ENCODE measurements at places on chromosomes 4 and X.
A peak's percentile ranks its signal among the peaks of the same experiment; 100 is the strongest.

DNA sequence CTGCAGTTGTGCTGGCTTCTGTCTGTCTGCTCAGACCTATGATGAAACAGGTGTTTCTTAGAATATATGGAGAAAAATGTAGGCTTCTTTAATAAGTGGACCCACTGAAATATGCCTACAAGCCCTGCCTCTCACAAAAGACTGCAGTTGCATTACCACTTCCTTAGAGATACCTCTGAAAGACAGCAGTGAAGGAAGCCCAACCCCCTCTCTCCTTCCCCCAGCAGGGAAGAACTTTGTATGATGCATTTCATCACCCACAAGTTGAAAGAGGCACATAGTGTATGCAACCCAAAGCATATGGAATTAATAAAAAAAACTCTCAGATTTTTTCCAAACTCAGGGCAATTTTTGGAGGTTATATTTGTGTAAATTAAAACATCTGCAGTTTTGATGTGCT is 916.7 kb downstream of the TECRL start:
- DNase-seq: no peak

DNA sequence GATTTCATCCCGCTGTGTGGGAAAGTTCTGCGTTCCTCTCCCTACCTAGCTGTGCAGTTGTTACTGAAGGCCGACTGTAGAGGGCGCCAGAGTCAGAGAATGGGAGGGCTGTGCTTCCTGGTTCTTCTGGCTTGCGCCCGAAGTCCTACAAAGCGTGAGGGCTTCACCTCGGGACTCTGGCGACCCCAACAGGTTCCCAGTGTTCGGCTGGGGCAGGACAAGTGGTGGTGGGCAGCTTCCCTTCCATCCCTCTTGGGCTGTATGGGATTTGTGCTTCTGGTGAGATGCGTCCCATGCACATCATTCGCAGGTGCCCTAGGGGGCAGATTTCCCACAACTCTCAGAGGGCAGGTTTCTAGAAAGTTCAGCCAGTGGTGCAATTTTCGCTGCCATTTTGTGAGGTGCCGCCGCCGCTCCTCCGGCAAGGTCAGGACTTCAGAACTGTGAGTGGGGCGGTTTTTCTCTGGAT is 27.3 kb downstream of the CT45A1 start:
- DNase-seq: peak; percentile 50

DNA sequence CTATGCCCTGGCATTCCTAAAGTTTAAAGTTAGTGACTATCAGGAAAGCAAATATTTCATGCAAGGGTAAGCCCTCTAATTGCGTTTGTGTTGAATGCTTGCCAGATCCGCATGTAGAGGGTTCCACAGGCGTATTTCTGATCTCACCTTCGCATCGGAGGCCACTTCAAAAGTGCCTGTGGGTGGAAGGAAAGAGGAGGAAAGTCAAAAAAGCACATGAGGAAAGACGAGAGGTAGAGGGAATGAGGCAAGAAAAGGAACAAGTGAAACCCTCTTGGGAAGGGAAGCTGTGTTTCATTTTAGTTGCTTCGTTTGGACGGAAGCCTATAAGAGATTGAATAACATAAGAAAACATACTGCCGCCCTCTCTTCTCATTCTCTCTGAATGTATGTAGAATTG is 628.8 kb downstream of the SPRY1 start:
- DNase-seq: no peak

DNA sequence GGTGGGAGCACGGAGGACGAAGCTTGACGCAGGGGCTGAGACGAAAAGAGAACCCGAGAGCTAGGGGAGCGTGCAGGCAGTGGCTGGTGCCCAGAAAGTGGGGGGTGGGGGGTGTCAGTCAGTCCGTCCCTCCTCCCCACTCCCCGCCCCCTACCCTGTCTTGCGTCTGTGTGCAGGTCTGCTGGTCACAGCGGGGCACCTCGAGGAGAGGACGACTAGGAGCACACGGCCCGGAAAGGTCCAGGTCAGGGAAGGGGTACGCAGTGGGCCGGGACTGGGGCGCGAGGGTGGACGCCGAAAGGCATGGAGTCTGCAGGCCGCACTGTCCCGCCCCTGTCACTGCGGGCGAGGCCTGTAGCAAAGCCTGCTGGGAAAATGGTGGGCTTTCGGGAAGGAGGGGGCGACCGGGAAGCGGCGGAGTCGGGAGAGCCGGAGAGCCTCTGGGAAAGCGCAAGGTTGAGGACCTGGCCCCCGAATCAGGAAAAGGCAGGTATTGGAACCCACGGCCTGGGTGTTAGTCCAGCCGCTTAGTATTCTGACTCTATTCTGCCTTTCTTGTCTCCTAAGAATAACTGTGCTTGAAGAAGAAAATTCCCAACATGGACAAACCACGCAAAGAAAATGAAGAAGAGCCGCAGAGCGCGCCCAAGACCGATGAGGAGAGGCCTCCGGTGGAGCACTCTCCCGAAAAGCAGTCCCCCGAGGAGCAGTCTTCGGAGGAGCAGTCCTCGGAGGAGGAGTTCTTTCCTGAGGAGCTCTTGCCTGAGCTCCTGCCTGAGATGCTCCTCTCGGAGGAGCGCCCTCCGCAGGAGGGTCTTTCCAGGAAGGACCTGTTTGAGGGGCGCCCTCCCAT is 769 bp downstream of the TCEAL1 start:
- DNase-seq: peak; percentile 17

- DNase-seq: no peak
Measured at GRCh38 chrX:3584415-3584996, 128.9 kb downstream of the PRKX start.

DNA sequence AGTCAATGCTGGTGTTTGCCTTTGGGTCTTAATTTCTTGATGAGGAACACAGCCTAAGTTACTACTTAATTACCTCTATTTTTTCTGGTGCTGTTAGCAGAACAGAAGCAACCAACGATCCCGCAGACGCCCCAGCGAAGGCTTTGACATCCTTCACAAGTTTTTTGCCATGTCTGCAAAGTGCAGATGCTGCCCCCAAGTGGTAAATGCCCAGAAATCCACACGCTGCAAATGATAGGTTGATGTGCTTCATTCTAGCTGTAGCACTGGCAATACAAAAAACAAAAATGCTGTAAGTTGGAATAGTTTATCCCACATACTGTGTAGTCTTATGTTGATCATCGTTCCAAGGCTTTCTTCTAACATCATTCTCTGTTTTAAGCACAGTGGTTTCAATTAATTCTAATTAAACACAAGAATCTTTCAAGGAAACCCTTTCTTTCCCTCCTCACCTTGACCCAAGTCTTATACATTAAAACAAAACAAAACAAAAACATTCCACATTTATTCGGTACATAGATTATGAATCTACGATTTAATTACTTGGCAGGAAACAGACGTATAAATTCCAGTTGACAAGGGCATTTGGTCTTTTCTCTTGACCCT is 1.2 kb downstream of the PNPLA4 start:
- DNase-seq: peak; percentile 57

DNA sequence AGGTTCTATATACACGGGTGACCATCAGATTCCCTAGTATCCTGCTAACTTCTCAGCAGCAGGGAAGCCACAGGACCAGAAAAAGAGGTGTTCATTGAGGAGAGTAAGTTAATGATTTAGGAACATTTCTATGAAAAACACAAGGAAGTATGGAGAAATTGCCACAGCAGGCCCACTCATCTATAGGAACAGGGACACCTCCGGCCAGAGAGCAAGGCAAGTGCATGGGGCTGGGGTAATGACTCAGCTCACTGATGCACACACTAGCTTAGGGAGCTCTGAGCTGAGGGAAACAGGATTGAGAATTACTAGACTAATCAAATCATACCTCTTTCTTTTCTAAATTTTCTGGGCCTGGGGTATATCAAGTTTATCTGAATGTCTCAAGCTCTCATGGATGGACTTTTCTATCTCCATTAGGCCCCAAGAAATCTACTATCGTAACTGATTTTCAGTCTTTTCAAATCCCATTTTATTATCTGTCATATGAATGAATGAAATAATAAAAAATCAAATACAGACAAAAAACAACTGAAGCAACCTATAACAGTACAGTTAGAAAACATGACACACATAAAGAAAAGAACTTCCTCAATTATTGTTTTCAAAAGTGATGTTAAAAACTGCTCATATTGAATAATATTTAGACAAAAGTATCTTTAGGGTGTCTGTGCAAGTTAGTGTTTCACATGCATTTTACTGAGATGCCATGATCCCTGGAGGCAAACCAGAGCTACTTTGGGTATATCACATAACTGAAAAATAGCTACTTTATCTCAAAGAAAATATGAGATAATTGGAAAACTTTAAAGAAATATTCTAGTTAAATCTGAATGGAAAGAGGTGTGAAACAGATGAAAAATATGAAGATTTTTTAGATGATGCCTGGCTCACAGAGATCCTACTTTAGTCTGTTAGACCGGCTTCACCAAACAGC is 89.8 kb downstream of the FBXO8 start:
- DNase-seq: no peak

DNA sequence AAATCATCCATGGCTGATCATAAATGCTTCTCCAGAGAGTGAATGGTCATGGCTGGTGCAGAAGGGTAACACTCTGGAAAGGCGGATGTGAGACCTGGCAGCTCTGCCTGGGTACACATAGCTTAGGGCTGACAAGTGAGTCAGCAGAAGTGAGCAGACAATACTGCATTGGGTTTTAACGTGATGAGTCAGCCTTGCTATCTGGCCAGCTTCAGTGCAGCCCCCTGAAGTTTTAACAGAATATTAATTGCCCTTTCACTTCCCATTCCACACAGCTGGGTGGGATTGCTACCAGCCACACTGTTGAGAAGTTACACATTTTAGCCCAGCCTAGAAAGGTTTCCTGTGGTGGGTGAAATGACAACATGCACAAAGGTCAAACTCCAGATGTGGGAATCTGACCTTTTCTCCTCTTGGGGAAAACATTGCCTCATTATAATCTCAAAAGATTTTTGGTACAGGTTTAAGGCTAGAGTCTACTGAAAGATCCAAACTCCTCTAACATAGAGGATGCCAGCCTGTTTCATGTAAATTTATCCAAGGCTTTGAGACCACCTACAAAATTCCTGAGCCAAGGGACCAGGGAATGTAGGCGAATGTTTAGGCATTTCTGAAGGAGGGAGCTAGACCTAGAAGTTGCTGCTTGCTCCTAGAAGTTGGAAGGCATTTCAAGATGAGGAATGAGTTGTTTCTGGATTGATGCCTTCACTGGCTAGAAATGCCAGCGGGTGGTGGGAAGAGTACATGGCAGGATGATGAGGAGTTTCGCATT is 230.3 kb upstream of the PGRMC2 start:
- no peak for DNase-seq

DNA sequence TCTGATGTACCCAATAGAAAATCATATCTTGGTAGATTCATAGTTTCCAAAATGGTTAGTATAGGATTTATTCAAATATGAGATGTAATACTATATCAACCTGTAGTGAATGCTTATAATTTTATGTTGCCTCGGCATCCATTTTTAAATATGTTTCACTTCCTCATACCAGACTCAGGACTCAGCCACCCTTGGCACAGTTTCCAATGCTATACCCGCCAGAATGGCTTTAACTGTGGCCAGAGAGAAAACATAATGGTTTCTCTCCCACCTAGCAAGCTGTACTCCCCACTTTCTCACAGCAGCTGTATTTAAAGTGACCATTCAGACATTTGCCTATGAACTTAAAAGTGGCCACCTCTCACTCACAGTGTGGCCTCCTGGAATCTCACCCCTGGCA is 466.6 kb upstream of the PABPC4L start:
- no peak for DNase-seq

- no peak for DNase-seq
Measured at GRCh38 chrX:48996969-48997368, 5.1 kb downstream of the GRIPAP1 start.
